ENCODE measurements at places on chromosomes 2 and 18.

DNA sequence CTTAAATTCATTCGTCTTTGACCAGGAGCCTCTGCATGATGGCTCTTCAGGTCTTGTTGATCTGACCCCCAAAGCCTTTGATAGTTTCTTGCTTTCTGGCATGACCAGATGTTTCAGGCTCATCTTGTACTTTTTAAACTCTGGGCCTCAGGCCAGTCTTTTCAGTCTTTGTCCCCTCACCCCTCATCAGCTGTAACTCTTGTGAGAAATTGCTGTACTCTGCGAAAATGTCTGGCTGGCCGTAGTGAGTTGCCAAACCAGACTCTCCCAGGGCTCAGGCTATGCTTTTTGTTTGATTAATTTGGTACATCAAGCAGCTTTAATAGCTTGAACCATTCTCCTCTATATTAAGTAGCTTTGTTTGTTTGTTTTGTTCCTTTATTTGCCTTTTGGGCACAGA is 75.9 kb downstream of the BABAM2 start:
- DNase-seq = no peak

- no peak for DNase-seq
Measured at GRCh38 chr18:75527848-75528685, 100.6 kb upstream of the SMIM21 start.

- DNase-seq = no peak
Measured at GRCh38 chr2:134537121-134537520, 181.7 kb downstream of the TMEM163 start.

DNA sequence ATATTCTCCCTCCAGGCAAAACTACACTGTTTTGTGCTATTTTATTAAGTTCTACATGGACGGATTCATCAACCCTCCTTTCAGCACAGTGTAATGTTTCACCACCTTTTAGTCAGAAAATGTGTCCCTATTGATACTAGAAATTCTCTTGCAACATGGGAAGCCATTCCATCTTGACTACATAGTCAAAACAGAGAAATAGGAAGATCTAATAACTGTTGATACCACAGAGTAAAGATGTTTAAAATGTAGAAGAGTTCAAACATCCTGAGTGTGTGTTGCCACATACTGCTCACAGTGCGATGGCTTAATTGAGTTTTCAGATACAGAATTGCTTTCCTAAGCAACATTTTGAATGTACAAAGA is 492.2 kb upstream of the RAB12 start:
- no peak for DNase-seq

GRCh38 chr2:62443886-62444285 is 62.1 kb downstream of the TMEM17 start:
- peak; percentile 13 for DNase-seq

DNA sequence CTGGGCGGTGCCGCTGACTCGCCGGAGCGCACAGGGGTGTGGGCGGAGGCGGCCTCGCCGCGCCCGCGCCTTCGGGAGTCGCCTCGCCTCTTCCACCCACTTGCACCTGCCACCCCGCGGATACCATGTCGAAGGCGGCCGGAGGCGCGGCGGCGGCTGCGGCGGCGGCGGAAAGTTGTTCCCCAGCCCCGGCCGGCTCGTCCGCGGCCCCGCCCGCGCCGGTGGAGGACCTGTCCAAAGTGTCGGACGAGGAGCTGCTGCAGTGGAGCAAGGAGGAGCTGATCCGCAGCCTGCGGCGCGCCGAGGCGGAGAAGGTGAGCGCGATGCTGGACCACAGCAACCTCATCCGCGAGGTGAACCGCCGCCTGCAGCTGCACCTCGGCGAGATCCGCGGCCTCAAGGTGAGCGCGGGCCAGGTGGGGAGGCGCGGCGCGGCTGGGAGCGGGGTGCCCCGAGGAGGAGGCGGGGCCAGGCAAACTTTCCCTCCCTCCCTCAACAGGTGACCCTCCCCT is 766 bp downstream of the CCDC85A start:
- DNase-seq = peak; percentile 40

GRCh38 chr2:191302459-191303139 is 57.4 kb downstream of the MYO1B start:
- DNase-seq = peak; percentile 37

DNA sequence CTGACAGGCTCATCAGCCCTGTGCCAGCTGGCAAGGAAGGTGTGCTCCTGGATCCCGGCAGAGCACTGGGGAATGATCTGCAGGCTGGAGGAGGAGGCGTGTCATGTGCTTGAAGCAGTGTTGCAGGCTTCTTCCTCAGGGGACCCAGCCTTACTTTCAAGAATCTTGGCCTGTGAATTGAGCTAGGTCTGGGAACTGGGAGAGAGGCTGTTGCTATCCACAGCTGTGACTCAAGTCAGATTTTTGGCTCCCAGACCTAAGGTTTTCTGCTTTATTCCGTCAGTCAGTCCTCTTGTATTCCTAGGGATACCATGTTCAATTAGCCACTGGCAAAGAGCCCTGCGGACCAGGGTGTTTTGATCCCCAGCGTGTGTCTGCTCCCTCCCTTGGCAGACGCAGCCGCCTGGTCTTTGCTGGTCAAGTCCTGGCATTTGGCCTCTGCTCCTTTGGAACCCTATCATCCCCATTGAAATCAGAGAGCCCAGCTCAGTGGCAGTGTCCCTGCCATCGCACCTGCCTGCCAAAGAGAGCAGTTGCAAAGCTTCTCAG is 32.4 kb downstream of the ASB1 start:
- DNase-seq = peak; percentile 10

DNA sequence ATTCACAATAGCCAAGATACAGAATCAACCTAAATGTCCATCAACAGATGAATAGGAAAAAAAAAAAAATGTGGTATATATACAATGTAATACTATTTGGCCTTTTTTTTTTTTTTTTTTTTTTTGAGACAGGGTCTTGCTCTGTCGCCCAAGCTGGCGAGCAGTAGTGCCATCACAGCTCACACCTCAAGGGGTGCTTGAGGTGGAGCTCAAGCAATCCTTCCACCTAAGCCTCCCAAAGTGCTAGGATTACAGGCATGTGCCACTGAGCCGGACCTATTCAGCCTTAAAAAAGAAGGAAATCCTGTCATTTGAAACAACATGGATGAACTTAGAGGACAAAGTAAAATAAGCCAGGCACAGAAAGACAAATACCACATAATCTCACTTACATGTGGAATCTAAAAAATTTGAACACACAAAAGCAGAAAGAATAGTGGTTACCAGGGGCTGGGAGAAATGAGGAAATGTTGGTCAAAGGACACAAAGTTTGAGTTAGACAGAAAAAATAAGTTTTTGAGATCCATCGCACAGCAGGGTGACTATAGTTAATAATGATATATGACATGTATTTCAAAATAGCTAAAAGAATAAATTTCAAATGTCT is 26.0 kb downstream of the TLK1 start:
- peak; percentile 20 for DNase-seq

- no peak for DNase-seq
Measured at GRCh38 chr2:145980318-145980717, 1460.4 kb upstream of the ZEB2 start.

DNA sequence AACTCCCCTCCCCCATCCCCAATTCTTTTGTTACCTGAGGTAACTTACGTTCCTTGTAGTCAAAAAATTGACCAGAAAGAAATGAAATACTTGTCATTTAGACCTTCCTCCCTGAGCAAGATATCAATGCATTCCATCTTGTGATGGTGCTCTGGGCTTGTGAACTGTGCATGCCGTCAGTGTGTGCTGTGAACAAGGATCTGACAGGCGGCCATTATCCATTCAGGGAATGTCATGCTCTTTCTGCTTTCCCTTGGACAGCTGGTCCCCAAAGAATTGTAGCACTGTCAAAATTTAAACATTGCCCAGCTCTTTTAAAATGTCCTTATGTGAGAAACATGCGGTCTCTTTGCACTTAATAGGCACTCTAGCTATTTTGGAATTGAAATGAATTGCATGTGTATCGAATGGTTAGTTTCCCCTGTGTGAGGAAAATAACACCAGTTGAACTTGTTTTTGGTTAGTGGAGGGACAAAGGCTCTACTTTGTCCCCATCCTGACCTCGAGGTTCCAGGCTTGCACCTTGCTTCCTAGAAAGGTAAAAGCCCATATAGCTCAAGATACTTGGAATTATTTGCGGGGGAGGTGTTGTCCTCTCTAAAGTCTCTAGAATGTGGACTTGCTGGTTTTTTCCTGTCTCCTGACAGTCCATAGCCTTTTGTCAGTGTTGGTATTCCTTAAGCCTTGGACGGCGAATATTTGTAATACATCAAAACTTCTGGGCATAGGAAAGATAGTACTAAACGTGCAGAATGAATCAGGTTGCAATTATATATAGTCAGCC is 350.9 kb downstream of the NUP35 start:
- no peak for DNase-seq

- no peak for DNase-seq
Measured at GRCh38 chr2:49296107-49296867, 142.0 kb upstream of the FSHR start.

DNA sequence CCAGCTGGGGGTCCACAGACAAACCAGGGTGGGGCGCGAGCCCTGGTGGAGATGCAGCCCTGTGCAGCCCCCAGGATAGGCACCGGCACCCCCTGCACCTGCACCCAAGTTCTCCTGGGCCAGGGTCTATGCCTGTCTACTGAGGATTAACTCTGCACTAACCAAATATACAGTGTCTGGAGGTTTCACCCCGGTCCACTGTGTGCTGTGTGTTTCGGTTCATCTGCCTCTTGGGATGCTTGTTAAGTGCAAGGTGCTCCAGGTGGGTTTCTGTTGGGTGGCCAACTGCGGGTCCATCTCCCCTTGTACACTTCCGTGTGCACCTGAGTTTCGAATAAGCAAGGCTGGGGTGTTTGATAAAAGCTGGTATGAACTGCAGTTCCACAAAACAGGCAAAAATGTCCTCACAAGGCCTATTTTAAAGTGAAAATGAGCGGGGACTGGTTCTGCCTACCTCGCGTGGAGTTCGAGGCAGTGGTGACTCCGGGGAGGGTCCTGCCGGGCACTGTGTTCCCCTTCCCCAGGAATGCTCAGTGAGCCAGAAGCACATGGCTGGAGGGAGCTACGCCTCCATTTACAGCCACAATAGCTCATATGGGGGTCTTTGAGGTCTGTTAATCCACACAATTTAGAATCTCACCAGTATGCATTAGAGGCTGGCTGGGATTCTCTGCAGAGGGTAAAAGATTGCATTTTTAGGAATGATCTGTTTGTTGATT is 70.7 kb downstream of the EDAR start:
- no peak for DNase-seq

DNA sequence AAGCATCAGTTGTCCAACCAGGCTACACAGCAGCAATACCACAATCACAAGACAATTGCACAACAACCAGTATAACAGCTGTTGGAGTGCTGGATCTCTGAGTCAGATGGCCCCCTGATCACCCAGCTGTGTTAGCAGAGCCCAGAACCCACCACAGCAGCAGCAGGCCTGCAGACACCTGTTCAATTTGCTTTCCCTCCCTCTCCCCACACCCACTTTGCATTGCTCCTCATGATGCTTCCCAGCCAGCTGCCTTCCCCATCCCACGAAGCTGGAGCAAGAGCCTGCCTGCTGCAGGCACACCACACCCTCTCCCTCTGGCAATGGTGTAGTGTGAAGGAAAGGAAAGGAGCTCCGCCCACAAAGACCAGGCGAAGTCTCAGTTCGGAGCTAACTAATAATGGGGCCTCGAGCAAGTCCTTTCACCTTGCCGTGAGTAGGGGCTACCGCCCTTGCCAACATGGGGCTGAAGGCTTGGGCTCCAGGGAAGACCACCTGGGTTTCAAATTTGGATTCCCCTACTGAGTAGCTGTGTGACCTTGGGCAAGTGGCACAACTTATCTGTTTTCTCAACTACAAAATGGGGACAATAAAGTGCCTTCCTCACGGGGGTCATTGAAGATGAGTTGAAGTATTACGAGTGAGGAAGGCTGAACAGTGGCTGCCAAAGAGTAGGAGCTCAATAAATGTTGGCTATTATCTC is 19.4 kb upstream of the ZBTB7C start:
- no peak for DNase-seq

DNA sequence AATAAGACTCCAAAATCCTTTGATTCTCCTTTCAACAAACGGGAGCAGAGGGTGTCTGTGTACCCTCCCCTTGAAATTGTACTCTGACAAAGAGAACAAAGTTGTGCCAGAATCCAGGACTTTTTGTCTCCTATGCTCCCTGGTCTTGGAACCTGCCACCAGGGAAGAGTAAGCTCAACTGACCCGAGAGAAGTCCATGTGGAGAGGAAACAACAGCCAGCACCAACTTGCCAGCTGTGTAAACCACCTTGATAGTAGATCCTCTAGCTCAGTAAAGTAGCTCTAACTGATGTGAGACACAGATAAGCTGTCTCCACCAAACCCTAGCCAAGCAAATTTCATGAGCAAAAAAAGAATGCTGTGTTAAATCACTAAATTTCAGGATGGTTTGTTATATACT is 46.9 kb downstream of the LNPK start:
- no peak for DNase-seq

DNA sequence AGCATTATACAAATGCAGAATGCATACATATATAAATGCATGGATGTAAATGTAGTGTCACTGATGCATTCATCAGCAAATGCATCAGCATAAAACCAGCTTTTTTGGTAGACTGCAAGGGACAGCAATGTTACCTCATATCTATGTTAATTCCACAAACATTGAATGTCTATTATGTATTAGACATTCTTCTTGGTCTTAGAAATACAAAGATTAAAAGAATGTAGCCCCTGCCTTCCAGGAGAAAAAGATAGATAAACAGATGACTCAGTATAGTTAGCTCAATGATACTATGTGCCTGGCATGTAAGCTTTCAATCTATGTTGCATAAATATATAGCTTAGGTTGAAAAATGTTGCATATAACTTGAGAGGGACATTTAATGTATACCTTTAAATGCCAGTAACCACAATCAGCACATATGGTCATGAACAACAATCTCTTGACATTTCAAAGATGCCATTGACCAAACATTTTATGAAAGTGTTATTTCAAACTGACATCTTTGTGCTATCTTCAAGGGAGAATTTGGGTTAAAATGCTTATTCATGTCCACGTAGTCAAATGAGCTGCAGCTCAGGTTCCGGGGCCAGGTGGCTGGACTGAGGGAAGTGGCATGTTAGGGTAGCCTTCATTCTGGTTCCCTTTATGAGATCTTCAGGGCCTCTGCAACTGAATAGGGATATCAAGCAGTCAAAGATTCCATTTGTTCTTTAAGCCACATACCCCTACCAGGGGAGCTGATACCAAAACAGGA is 45.2 kb upstream of the GCG start:
- DNase-seq = peak; percentile 80

DNA sequence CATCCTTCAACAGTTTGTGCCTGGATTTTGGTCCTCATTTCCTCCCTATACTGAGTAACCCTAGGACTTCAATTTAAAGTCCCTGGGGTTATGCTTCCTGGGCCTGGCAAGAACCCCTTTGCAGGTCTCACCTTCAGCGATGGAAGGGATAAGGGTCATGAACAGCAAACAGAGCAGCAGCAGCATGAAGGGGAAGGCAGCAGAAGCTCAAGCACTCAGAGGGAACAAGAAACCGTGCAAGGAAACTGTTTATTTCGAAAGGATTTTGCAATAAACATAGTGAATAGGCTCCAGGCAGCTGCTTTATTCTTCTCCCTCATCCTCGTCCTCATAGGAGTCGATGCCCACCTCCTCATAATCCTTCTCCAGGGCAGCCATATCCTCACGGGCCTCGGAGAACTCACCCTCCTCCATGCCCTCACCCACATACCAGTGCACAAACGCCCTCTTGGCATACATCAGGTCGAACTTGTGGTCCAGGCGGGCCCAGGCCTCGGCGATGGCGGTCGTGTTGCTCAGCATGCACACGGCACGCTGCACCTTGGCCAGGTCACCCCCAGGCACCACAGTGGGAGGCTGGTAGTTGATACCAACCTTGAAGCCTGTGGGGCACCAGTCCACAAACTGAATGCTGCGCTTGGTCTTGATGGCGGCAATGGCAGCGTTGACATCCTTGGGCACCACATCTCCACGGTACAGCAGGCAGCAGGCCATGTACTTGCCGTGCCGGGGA is 2.8 kb upstream of the TUBA4B start:
- DNase-seq = no peak

GRCh38 chr2:241813644-241814392 is 4.8 kb downstream of the NEU4 start:
- DNase-seq = no peak

All from EH (cell line).